ENCODE measurements at places on chromosomes 7 and 10.

DNA sequence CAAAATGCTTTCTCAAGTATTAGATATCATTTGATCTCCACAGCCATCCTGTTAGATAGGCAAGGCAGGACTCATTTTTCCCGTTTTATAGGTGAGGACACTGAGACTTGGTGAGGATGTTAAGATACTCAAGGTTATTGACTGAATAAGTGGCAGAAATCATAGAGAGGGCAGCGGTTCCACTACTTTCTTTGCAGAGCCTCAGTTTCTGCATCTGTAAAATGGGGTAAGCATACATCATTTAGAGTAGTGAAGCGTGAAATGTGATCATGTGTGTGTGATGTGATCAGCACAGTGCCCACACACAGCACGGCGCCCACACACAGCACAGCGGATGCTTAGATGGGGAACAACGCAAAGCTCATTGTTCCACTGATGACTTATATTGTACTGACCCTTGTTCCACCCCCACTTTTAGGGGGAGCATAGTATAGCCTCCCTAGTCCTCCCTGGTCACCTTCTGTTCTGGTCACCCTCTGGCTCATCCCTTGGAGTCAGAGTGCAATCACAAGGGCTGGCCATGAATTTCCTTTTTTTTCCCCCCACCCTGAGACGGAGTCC, 10.5 kb downstream of the UBTD1 start:
- no peak for DNase-seq

DNA sequence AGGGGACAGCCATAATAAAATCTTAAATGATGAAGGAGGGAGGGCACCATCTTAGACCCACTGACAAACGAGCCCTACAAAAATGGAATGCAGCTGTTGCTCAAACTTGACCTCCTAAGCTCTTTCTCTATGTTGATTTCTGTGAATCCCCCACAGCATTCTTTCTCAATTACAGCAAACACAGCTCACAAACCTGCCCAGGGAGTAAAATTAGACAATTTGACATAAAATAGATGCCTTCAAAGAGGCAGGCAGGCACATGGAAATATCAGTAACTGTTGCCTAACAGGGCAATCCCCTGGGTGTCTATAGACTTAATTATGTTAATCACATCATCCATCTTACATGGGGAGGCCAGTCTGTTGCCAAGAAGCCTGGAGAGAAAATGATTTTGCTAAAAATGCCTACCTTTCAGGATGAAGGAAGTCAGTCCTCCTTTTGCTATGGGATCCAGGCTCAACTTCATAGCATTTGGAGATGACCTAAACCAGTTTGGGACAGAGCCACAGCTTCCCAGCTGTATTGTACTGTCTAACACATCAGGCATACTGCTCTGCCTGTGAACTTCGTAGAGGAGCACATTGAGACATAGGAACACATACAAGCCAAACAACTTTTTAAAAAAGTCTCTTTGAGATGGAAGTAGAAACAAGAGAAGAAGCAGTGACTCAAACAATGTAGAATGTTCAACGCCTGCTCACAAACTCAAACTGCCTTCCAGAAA, 1177.4 kb downstream of the SORCS1 start:
- no peak for DNase-seq

DNA sequence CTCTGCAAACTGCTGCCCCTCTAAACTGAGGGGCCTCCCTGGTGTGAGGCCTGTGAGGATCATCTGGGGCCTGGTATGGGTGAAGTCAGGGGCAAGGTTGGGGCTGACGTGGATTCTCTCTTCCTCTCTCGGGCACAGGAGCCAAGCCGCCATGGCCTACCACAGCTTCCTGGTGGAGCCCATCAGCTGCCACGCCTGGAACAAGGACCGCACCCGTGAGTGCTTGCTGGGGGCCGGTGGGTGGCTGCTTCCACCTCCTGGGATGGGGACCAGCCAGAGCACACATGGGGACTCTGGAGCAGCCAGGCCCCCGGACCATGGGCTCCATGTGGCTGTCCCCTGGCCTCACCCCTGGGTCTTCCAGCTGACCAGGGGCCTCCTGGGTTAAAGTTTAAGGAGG, 11.0 kb downstream of the ARPC1B start:
- no peak for DNase-seq

- DNase-seq, result no peak
Observed at GRCh38 chr7:141549582-141549981, 1.6 kb upstream of the AGK start.

- no peak for DNase-seq
Observed at GRCh38 chr10:87552248-87552929, 47.7 kb downstream of the MINPP1 start.

- no peak for DNase-seq
Observed at GRCh38 chr10:42973411-42973810, 103.5 kb upstream of the RET start.

DNA sequence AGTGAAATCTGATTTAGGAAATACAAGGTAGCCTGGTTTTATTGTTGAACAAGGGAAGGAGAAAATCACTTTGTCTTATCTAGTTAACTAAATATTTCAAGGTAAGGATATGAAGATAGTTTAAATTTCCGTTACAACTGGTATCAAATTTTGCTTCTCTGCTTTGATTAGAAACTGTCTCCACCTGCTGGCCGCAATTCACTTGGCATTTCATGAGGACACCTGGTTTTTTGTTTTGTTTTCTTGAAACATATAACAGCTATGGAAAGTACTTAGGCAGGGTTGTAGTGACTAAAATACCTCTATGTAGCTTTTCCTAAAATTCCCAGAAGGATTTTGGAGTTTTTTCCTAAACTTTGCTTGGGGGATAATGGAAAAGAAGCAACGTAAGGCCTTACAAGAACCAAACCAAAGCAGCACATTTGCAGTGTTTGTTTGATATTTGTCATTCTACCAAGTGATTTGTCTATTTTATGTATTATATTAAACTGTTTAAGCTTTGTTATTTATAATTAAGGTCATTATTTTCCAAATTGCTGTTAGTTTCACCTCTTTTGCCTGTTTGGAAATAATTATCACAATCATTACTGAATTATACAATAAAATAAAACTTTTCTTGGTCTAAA, 73.6 kb downstream of the AHCYL2 start:
- DNase-seq, result no peak

Data from GM04503 (cell line).